A549 treated with CORT108297 at 1 μM for 4 hours (cell line): ENCODE measurements at places on chromosomes 12 and 14. TPM values are rescaled to one million over a fixed set of nuclear protein-coding genes. Genes with fewer than 3 reads are reported as not detected.

SMIM41 gene
- total RNA-seq, result not detected in 5 replicates

RNASE7 gene
- not detected in 5 replicates for total RNA-seq

SPTSSA gene
- total RNA-seq, result 19.6 to 30.5 TPM (median 25.1 TPM) in 5 replicates

CMKLR1 gene
- 0.03 TPM in 1 of 5 replicates, not detected in the others for total RNA-seq

SAMD15 gene
- 1.7 to 2.7 TPM (median 2.1 TPM) in 5 replicates for total RNA-seq

PTGER2 gene
- 1.6 to 2.5 TPM (median 1.8 TPM) in 5 replicates for total RNA-seq

KANSL2 gene
- 33.3 to 41.4 TPM (median 36.9 TPM) in 5 replicates for total RNA-seq

HOXC10 gene
- total RNA-seq, result 2.5 to 3.4 TPM (median 2.9 TPM) in 5 replicates

KRT85 gene
- 0.02 to 0.06 TPM (median 0.05 TPM) in 3 of 5 replicates, not detected in the others for total RNA-seq

CD27 gene
- total RNA-seq, result not detected in 5 replicates

DUSP6 gene
- total RNA-seq, result 5.9 to 9.5 TPM (median 8.6 TPM) in 5 replicates

RNU4-1 gene
- not detected in 5 replicates for total RNA-seq

WIF1 gene
- total RNA-seq, result not detected in 5 replicates

RDH12 gene
- total RNA-seq, result 0.03 to 0.09 TPM in 2 of 5 replicates, not detected in the others

GPX2 gene
- 170 to 307 TPM (median 199 TPM) in 5 replicates for total RNA-seq

DNAH10 gene
- total RNA-seq, result 0.14 to 0.26 TPM (median 0.17 TPM) in 5 replicates

CBLN3 gene
- total RNA-seq, result 0.81 to 1.5 TPM (median 1.4 TPM) in 5 replicates

CHGA gene
- 1.0 to 1.7 TPM (median 1.4 TPM) in 5 replicates for total RNA-seq

TM7SF3 gene
- 71.0 to 79.1 TPM (median 74.5 TPM) in 5 replicates for total RNA-seq

ZC2HC1C gene
- 3.4 to 3.6 TPM (median 3.5 TPM) in 5 replicates for total RNA-seq

LTBP2 gene
- total RNA-seq, result 9.9 to 14.2 TPM (median 11.0 TPM) in 5 replicates

GYS2 gene
- total RNA-seq, result 0.07 TPM in 1 of 5 replicates, not detected in the others

FITM1 gene
- 0.07 to 0.15 TPM in 2 of 5 replicates, not detected in the others for total RNA-seq

ARHGAP9 gene
- 0.26 to 0.73 TPM (median 0.36 TPM) in 5 replicates for total RNA-seq

LRFN5 gene
- not detected in 5 replicates for total RNA-seq

AQP2 gene
- total RNA-seq, result not detected in 5 replicates

SLC39A9 gene
- total RNA-seq, result 36.2 to 43.1 TPM (median 39.0 TPM) in 5 replicates

SRRM4 gene
- total RNA-seq, result not detected in 5 replicates

ETFBKMT gene
- 0.63 to 1.1 TPM (median 0.80 TPM) in 5 replicates for total RNA-seq

DACT1 gene
- total RNA-seq, result 0.50 to 0.65 TPM (median 0.59 TPM) in 5 replicates

CCT2 gene
- total RNA-seq, result 274 to 382 TPM (median 284 TPM) in 5 replicates

NRIP2 gene
- not detected in 5 replicates for total RNA-seq

MYL6B gene
- total RNA-seq, result 70.7 to 88.4 TPM (median 84.6 TPM) in 5 replicates

GUCY2C gene
- 0.02 TPM in 2 of 5 replicates, not detected in the others for total RNA-seq
